Activated CD4-positive, alpha-beta memory T cell treated with anti-CD3 and anti-CD28 coated beads for 36 hours (primary cell): ENCODE measurements at places on chromosomes 12 and 14. TPM values are rescaled to one million over a fixed set of nuclear protein-coding genes. Genes with fewer than 3 reads are reported as not detected.

KLRG1 gene
- 5.4 TPM for total RNA-seq

MFAP5 gene
- not detected for total RNA-seq

DNA sequence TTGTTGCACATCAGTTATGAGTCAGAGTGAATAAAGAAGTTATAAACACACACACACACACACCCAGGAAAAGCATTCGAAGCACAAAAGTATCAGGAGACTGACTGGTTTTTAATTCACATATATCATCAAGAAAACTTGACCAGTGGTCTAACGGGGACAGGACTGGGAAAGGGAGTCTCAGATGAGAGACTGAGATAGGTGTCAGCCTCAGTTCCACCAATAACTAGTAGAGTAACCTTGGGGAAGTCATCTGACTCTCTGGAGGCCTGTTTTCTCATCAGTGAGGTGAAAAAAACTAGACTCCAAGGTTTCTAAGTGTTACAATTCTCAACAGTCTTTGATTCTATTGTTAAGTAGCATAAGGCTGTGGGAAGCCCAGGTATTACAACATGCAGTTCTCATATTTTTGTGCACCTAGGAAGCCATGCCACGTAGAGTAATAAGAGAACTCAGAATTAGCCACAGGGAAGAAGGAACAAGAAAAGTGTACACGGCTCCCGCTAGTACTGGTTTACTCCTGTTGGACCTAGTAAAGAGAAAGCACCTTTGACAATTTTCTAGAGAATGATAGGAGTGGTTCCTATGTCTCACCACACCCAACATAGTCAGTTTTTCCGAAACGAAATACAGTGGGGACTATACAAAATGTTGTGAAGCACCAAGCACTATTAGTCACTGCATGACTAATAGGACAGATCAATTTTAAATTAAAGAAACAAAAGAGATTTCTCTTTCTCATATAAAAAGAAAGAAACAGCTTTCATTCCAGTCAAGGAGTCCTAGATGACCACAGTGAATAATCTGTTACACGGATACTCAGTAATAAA, 5.0 kb downstream of the PPTC7 start:
- H3K36me3 ChIP-seq, result peaks cover 16% of the 10 kb centered on the region
- H3K4me3 ChIP-seq, result peak overlapping the region; percentile 94
- DNase-seq, result peak; percentile 64
- H3K4me1 ChIP-seq, result peaks cover 75% of the 10 kb centered on the region
- no peaks in the 10 kb centered on the region for H3K27me3 ChIP-seq

- no peaks in the 10 kb centered on the region for H3K36me3 ChIP-seq
- no peak for DNase-seq
- H3K4me1 ChIP-seq, result peaks cover 14% of the 10 kb centered on the region
- H3K27me3 ChIP-seq, result peaks cover 6% of the 10 kb centered on the region
- H3K27ac ChIP-seq, result no peak overlapping the region
These were observed 67.0 kb upstream of the MAX start for GRCh38 chr14:65169351-65169750.

DNA sequence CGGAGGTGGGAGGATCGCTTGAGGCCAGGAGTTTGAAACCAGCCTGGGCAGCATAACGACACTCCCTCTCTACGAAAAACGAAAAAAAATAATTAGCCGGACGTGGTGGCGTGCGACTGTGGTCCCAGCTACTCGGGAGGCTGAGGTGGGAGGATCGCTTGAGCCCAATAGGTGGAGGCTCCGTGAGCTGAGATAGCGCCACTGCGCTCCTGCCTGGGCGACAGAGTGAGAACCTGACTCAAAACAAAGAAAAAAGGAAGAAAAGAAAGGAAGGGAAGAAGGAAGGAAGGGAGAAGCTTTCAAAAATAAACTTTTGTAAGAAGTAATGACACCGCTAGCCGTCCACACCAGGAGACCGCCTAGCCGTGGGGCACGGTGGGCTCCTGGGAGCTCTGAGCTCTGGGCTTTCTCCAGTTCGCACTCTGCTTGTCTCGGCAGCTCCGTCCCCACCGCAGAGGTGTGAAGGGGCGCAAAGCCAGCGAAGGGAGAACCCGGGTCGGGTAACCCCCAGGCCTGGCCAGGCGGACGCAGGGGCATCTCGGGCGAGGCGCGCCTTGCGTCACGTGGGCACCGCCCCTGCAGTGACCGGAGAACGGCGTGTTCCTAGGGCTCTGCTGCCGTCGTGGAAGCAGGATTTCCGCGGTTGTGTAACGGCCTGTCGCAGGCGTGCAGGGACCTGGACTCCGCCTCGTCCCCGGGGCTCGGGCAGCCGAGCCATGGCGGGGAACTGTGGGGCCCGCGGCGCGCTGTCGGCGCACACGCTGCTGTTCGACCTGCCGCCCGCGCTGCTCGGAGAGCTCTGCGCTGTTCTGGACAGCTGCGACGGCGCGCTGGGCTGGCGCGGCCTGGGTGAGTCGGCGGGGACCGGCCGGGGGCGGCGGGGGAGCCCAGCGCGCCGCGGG, at the start of gene IRAK3:
Gene IRAK3 (plus strand): TSS at position 631 of the 902 bp plus-strand sequence. CDS start 86 bp downstream, at position 717.
- peaks cover 44% of the 10 kb centered on the region for H3K27me3 ChIP-seq
- H3K27ac ChIP-seq, result no peak within 1 kb of the TSS
- peaks cover 2% of the 10 kb centered on the region for H3K36me3 ChIP-seq

DNA sequence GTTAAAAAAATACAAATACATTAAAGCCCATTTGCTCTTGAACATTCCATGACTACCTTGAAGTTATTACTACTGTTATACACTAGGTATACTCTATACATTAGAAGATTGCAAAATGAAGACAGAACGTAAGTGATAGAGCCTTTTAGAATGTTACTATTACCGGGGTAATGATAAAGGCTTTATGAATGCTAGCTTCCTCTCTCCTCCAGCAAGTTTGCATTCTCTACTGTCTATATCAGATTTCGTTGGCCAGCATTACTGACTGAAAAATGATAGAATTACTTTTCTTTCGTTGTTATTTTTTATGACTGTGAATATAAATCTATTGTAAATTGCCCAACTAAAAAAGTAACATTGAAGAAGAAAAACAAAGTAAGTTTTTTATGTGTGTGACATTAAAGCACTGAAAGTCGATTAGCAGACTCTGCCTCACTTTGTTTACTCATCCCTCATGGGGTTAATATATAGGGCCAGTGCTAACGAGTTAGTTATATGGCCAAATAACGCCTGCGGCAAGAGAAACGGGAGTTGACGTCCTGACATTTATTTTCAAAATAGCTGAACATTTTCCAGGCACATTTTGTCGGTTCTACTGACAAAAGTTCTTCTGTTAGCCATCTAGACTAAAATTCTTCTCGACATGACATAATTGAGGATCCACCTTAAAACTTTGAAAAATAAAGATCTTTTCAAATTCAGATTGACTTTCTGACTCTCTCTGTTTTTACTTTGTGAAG, 163.8 kb upstream of the KITLG start:
- no peak overlapping the region for H3K27ac ChIP-seq
- DNase-seq, result no peak
- no peaks in the 10 kb centered on the region for H3K4me1 ChIP-seq
- H3K4me3 ChIP-seq, result no peak overlapping the region
- no peaks in the 10 kb centered on the region for H3K36me3 ChIP-seq
- no peaks in the 10 kb centered on the region for H3K27me3 ChIP-seq

- DNase-seq, result no peak
- H3K4me1 ChIP-seq, result peaks cover 42% of the 10 kb centered on the region
- H3K27ac ChIP-seq, result peak overlapping the region; percentile 1
- no peak overlapping the region for H3K4me3 ChIP-seq
These were observed 55.3 kb downstream of the ELK3 start for GRCh38 chr12:96249196-96250118.
